ENCODE measurements at places on chromosomes 2 and 18. TPM values are rescaled to one million over a fixed set of nuclear protein-coding genes. Genes with fewer than 3 reads are reported as not detected.

The SPEG gene
- total RNA-seq, result 21.1 TPM

The ALLC gene
- not detected for total RNA-seq

The ATOH8 gene
- total RNA-seq, result 2.0 TPM

The NAT8 gene
- 3.8 TPM for total RNA-seq

GRCh38 chr2:205586626-205587025 is 95.7 kb upstream of the NRP2 start:
- no peak for DNase-seq
- no peaks in the 10 kb centered on the region for H3K4me1 ChIP-seq
- no peak overlapping the region for H3K27ac ChIP-seq
- no peak overlapping the region for H3K4me3 ChIP-seq
- no peaks in the 10 kb centered on the region for H3K36me3 ChIP-seq

GRCh38 chr2:76128622-76129021 is 417.9 kb upstream of the GCFC2 start:
- no peaks in the 10 kb centered on the region for H3K27me3 ChIP-seq
- no peak overlapping the region for H3K4me3 ChIP-seq
- H3K27ac ChIP-seq, result peak overlapping the region; percentile 73

- H3K4me1 ChIP-seq, result no peaks in the 10 kb centered on the region
- H3K36me3 ChIP-seq, result peaks cover 3% of the 10 kb centered on the region
- peak; percentile 80 for DNase-seq
- H3K27me3 ChIP-seq, result no peaks in the 10 kb centered on the region
These were observed 29.7 kb downstream of the NOL10 start for GRCh38 chr2:10659898-10660568.

DNA sequence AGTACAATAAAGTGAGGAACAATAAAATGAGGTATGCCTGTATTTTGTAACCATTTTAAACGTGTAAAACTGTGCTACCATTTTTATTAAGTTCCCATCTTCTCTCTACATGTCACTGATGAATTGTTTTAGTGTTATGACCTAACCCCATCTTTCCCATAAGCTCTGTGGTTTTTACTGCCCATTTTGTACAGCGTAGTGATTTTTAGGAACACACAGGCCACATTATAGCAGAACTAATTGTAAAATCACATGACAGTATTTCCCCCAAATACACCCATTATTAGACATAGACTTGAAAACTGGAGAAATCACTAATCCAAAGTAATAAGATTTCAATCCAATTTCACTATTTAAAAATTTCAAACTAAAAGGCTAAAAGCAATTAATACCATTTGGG is 130.7 kb downstream of the TMEM247 start:
- DNase-seq, result no peak
- H3K27ac ChIP-seq, result no peak overlapping the region
- H3K36me3 ChIP-seq, result no peaks in the 10 kb centered on the region
- no peak overlapping the region for H3K4me3 ChIP-seq

- no peaks in the 10 kb centered on the region for H3K36me3 ChIP-seq
- no peaks in the 10 kb centered on the region for H3K4me1 ChIP-seq
- DNase-seq, result no peak
- no peak overlapping the region for H3K27ac ChIP-seq
These were observed 560.5 kb upstream of the HS6ST1 start for GRCh38 chr2:128879161-128879560.

- no peak overlapping the region for H3K27ac ChIP-seq
- H3K4me1 ChIP-seq, result no peaks in the 10 kb centered on the region
- no peaks in the 10 kb centered on the region for H3K36me3 ChIP-seq
- H3K4me3 ChIP-seq, result no peak overlapping the region
- no peak for DNase-seq
These were observed 18.7 kb upstream of the LMAN1 start for GRCh38 chr18:59377613-59378337.

- H3K36me3 ChIP-seq, result no peaks in the 10 kb centered on the region
- H3K4me1 ChIP-seq, result peaks cover 24% of the 10 kb centered on the region
- peak; percentile 22 for DNase-seq
- H3K4me3 ChIP-seq, result no peak overlapping the region
- no peaks in the 10 kb centered on the region for H3K27me3 ChIP-seq
These were observed 105.6 kb upstream of the STK17B start for GRCh38 chr2:196277002-196277401.

DNA sequence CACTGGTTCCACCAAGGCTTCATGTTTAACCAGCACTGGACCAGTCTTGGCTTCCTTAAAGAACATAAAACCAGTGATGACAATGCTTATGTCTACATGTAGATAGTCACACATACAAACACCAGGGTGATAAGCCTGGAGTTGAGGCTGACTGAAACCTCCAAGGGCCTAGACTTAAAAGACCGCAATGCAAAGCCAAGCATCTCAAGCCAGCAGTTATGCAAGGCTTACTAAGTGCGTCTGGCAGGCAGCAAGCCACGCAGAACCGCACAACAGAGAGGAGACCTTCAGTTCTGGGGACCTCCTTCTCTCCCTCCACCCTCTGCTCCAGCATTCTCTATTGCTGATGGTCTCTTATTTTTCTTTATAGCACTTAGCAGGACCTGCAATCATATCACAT is 63.2 kb upstream of the ACAA2 start:
- DNase-seq, result no peak
- no peaks in the 10 kb centered on the region for H3K4me1 ChIP-seq
- H3K27me3 ChIP-seq, result no peaks in the 10 kb centered on the region
